ENCODE measurements at places on chromosomes 6 and 20. TPM values are rescaled to one million over a fixed set of nuclear protein-coding genes. Genes with fewer than 3 reads are reported as not detected.

GRCh38 chr20:10634683-10635411 is 39.0 kb downstream of the JAG1 start:
- H3K27me3 ChIP-seq, result no peaks in the 10 kb centered on the region
- H3K27ac ChIP-seq, result peak overlapping the region; percentile 42
- no peak for DNase-seq
- peaks cover 14% of the 10 kb centered on the region for H3K36me3 ChIP-seq
- no peak overlapping the region for H3K4me3 ChIP-seq

DNA sequence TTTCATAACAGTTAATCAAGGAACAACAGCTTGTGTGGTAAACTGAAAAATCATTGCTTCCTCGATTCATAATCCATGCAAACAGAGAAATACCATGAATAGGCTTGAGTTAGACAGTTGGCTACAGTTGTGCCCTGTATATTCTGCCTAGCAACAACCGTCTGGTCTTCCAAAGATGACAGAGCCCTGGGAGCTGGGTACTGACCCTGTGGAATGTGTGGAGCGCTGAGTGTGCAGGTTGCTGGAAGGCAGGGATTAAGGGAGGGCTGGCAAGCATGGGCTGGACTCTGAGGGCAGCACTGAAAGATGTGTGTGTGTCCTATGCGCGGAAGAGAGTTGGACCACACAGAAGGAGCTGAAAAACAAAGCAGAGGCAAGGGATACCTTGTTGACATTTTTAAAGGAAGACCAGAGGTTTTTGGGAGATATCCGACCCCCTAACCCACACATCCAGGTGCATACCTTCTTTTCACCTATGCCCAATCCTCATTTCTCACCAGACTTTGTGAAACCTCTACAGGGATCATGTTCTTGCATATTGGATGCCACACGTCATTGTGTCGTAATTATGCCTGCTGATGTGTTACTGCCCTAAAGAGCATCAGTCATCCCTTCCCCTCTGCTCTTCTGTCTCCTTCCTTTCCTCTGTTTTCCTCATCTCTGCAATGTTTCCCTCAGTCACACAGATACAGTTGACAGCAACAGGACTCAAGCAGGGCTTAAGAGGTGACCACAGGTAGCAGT is 58.2 kb upstream of the VGLL2 start:
- no peak overlapping the region for H3K27ac ChIP-seq
- no peak for DNase-seq
- no peak overlapping the region for H3K4me3 ChIP-seq
- no peaks in the 10 kb centered on the region for H3K27me3 ChIP-seq

- no peak overlapping the region for H3K4me3 ChIP-seq
- no peak overlapping the region for H3K27ac ChIP-seq
- no peak for DNase-seq
- no peaks in the 10 kb centered on the region for H3K36me3 ChIP-seq
Observed at GRCh38 chr20:61391812-61392520, 139.9 kb downstream of the CDH4 start.

Gene TNNC2
- 3.1 TPM for total RNA-seq

GRCh38 chr6:4924661-4925271 is 79.1 kb downstream of the RPP40 start:
- H3K4me3 ChIP-seq, result no peak overlapping the region
- no peak overlapping the region for H3K27ac ChIP-seq
- H3K27me3 ChIP-seq, result no peaks in the 10 kb centered on the region
- peaks cover 10% of the 10 kb centered on the region for H3K4me1 ChIP-seq
- no peak for DNase-seq
- no peaks in the 10 kb centered on the region for H3K36me3 ChIP-seq

All from esophagus muscularis mucosa (tissue), 4 donors.